ENCODE measurements at places on chromosomes 1 and 21.

GRCh38 chr1:233656687-233657086 lies 42.8 kb downstream of the KCNK1 start:
- no peak for DNase-seq

DNA sequence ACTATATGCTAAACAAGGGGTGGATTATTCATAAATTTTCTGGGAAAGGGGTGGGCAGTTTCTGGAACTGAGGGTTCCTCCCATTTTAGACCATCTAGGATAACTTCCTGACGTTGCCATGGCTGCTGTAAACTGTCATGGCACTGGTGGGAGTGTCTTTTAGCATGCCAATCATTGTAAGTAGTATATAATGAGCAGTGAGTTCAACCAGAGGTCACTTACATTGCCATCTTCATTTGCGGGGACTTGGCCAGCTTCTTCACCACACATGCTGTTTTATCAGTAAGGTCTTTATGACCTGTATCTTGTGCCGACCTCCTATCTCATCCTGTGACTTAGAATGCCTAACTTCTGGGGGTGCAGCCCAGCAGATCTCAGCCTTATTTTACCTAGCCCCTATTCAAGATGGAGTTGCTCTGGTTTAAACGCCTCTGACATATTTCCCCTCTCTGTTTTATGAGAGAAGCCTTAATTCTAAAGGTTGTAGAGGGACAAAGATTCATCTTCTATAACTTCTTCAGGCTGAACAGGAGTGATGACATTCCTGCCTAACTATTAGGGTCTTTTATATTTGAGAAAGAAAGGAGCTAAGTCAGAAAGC lies 60.4 kb downstream of the DIP2A start:
- no peak for DNase-seq

- DNase-seq = no peak
Measured at GRCh38 chr1:69121723-69122122, 446.0 kb upstream of the LRRC7 start.

GRCh38 chr1:13761883-13762282 lies 61.9 kb downstream of the PRDM2 start:
- no peak for DNase-seq

- DNase-seq = no peak
Measured at GRCh38 chr21:15353546-15353945, 288.7 kb upstream of the NRIP1 start.

GRCh38 chr1:40185951-40186864 lies 25.0 kb downstream of the RLF start:
- DNase-seq = peak; percentile 54

- DNase-seq = no peak
Measured at GRCh38 chr1:8796812-8797211, 20.6 kb downstream of the RERE start.

DNA sequence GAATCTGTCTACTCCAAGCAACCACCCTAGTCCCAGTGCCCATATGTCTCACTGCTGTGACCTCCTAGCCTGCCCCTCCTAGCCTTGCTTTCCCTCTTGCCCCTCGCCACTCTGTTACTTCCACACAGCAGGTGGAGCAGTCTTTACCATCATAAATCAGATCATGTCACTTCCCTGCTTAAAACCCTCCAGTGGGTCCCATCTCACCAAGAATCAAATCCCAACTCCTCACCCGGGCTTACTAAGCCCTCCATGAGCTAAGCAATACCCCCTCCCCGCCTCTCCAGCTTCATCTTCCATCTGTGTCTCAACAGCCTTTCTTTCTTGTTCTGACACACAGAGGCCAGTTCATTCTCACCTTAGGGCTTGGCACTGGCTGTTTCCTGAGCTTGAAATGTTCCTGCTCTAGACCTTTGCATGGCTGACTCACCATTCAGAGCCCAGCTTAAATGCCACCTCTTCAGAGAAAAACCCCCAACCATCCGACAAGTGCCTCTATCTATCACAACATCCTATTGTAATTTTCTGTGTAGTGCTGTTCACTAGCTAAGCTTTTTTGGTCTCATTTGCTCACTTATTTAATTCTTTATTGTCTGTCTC lies 22.3 kb downstream of the KNCN start:
- DNase-seq = no peak

GRCh38 chr1:53130598-53130877 lies 11.9 kb downstream of the SLC1A7 start:
- no peak for DNase-seq

GRCh38 chr1:40313329-40313957 lies 3.6 kb downstream of the COL9A2 start:
- no peak for DNase-seq

DNA sequence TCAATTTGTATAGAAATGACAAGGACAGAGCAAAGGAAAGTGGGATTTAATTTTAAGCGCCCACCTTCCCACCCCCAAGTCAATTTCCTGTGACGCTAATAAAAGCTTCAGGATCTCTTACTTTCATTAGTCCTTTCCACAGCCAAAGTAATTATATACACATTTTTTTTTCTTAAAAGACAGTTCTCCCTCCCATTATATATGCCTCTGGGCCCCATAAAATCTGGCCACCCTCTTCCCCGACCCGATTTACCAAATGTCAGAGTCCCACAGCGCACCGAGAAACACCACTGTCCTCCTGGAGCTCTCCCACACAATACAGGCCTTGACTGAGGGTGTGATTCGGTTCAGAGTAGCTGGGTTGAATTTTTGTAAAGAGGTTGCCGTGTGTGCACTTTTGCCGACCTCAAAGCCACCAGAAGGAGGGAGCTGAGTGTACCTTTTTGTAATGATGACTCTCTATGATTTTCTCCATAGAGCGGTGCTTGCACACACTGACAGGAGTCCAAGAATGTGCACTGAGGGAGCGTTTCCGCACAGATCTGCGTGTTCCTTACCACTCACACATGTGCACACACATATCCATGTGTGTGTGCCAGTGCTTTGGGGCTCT lies 26.2 kb upstream of the IL10 start:
- no peak for DNase-seq

DNA sequence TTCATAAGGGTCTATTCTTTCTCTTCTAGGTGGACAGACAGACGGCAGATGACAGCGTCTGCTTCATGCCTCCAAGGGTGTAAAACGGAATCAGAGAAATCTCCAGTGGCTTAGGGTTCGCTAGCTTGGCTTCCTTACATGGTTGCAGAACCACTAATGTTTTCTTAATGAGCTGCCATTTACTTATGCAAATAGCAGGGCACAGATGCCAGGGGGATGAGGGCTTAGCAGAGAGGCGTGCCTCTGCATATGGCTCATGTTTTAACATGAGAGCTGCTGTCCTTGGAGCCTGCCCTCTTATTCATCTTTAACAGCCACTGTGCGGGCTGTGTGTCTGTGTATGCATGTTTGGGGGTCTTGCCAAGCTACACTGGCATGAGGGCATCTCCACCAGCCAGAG lies 119.6 kb downstream of the IER5 start:
- no peak for DNase-seq

DNA sequence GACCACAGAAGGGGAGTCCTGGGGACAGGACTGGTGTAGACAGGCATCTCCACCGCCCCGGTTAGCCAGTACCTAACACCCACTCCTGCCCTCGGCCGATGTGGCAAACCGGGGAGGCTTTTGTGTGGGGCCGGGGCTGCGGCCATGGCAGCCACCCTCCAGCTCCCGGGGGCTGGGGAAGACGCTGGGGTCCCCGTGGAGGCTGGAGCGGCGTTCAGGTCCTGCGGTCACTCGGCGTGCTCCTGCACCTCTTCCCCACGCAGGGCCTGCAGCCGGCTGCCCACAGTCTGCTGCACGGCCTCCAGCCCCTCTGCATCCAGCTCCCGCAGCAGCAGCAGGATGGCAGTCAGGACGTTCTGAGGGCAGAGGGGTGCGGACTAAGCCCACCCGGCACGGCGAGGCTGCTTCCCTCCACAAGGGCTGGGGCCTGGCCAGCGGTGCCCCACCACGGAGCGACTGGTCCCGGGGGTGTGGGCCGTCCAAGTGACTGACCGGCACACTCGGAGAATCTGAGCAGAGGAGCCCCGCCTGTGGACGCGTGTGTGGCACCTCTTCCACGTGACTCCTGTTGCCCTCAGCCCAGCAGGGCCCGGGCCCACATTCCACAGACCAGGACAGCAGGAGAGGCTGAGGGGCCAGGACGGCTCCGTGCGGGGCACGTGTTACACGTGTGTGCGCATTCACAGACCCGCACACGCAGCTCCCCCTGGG lies 9.1 kb downstream of the CFAP410 start:
- DNase-seq = no peak

DNA sequence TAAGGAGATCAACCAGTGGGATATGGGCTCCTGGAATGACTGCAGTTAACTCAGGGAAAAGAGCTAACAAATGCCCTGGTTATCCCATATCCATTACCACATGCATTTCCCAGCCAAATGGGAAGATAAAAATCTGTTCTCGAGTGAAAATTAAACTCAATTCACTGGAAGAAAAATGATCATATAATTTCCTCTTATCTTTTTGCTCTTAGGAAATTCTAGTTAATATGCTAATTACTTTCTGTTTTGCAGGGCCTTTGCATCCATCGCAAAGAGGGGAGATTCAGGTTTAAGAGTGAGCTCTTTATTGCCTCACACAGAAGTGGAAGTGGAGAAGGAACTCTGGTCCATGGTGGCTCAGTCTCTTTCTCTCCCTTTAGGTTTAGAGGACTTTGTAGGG lies 3.9 kb upstream of the IL24 start:
- no peak for DNase-seq

DNA sequence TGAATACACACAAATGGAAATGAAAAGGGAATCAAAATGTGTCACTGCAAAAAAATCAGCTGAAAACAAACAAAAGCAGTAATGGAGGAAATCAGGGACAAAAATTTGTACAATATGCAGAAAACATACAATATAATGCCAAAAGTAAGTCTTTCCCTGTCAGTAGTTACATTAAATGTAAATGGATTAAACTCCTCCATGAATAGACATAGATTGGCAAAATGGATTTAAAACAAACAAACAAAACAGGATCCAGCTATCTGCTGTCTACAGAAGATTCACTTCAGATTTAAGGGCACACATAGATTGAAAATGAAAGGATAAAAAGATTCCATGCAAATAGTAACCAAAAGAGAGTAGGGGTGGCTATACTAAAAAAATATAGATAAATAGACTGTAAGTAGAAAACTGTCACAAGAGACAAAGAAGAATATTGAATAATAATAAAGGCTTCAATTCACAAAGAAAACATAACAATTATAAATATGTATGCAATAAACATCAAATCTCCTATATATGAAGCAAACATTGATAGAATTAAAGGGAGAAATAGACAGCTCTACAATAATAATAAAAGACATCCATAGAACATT lies 42.2 kb upstream of the ERO1B start:
- DNase-seq = no peak

DNA sequence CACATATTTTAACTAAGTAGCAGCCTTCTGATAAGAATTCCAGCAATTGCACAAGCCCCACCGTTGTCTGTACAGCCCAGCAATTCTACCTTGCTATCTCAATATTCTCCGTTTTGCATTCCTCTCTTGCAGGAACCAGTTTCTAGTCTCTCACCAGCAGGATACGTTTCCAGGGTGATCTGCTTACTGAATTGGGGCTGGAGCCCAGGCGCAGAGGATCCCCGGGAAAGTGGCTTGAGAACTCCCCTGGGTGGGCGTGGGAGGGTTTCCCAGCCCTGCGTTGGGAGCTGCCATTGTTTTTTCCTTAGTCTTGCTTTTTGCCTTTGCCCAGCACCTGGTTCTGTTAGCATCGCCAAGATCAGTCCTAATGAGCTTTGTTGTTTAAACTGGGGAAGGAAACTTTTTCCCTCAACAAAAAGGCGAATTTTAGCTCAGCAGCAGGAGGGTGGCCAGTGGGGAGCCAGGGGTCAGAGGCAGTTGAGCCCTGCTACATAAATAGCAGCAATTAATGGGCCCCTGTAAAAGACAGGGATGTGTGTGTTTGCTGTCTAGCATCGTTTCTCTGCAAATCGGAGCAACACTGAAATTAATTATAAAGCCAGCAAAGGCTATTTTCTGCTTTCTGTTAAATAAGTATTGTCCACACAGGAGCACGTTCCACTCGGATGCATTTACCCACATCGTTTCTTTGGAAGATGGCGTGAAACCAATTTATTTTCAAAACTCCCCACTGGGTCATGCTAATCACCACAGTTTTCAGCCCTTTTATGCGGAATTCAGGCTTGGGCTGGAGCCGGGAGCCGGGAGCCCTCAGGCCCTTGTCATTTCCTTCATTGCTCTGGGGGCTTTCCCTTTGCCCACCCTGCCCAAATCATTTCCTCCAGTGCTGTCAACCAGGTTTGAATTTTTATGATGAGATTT lies 36.6 kb downstream of the HUNK start:
- DNase-seq = no peak

DNA sequence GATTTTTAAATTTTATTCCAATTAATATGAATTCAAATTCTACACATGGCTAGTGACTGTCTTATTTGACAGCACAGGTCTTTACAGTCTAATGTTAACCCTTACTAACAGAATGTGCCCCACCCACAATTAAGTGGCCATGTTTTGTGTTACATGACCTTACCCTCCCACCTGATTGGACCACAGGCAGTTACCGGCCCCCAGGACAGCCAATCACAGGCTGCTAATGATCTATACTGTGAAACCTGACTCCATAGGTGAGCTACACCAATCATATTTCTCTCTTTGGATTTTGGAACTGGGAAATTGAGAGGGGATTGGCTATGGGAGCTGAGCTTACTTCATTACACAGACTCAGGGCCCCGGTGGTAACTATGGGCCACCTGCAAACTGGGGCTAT lies 27.5 kb downstream of the ZP4 start:
- DNase-seq = no peak

GRCh38 chr21:36169470-36170128 lies 13.0 kb downstream of the DOP1B start:
- DNase-seq = no peak

GRCh38 chr1:36301220-36301619 lies 4.9 kb upstream of the SH3D21 start:
- no peak for DNase-seq

DNA sequence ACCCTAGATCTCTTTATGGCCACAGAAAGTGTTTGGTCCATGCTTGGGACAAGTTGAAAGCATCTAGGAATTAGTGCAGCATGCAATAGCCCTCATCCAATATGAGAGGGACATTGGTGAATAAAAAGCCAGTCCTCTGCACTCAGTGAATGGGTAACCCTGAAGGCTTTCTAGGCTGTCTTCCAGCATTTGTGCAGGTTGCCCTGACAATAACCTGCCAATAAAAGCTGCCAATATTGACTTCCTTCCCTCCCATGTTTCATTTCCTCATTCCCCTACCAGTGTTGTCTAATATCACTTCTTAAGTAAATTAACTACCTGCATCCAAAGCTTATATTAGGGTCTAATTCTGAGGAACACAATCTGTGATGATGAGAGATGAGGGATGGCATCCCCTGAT lies 563.6 kb upstream of the NEGR1 start:
- no peak for DNase-seq

DNA sequence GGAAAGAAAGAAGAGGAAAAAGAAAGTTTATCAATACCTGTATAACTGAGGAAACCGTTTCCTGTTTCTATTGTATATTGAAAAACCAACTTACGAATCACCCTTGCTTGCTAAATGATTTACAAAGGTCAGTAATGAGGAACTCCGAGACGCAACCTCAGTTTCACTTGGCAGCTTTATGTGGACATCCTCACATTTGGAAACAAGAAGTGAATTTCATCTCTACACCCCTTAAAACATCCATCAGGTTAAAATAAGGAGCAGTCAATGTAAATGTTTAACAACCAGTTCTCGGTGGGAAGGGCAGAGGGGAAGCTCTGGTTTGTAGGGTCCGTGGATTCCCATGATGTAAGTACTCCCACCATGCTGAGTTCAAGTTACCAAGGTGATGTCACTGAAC lies 481.7 kb upstream of the RUNX1 start:
- no peak for DNase-seq

- DNase-seq = no peak
Measured at GRCh38 chr21:38819719-38820159, 14.0 kb downstream of the ETS2 start.

- no peak for DNase-seq
Measured at GRCh38 chr1:118958937-118959631, 29.1 kb downstream of the TBX15 start.

All from activated naive CD4-positive, alpha-beta T cell treated with anti-CD3 and anti-CD28 coated beads, Interleukin-2, amount 50 U/mL, for 16 hours (primary cell).